ENCODE measurements at places on chromosomes 3 and 15.

DNA sequence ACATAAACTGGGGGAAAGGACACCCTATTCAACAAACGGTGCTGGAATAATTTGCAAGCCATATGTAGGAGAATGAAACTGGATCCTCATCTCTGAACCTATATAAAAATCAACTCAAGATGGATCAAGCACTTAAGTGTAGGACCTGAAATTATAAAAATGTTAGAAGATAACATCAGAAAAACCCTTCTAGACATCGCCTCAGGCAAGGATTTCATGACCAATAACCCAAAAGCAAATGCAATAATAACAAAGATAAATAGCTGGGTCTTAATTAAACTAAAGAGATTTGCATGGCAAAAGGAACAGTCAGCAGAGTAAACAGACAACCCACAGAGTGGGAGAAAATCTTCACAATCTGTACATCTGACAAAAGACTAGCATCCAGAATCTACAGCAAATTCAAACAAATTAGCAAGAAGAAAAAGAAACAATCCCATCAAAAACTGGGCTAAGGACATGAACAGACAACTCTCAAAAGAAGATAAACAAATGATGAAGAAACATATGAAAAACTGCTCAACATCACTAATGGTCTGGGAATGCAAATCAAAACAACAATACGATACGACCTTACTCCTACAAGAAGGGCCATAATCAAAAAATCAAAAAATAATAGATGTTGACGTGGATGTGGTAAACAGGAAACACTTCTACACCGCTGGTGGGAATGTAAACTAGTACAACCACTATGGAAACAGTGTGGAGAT is 408.7 kb downstream of the CNTN6 start:
- DNase-seq = no peak

GRCh38 chr3:35640190-35641165 is 1.2 kb downstream of the ARPP21 start:
- no peak for DNase-seq

GRCh38 chr3:37707428-37708372 is 154.0 kb upstream of the CTDSPL start:
- no peak for DNase-seq

DNA sequence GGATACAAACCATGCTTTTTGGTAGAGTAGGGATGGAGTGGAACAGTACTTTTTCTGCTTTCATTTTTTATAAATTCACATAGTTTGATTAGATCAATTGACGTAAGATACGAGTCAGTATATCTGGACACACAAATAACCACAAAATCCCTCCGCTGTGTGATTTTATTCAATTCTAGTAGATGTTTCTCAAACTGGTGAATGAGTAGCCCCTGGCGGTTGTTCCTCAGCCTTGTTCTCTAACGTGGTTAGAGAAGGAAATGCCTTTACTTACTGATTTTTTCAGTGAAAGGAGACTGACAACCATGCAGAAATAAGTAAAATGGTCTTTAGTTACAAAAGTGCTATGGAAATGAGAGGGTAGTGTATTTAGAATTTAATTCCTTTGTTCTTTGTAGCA is 161.0 kb downstream of the TCF12 start:
- no peak for DNase-seq

DNA sequence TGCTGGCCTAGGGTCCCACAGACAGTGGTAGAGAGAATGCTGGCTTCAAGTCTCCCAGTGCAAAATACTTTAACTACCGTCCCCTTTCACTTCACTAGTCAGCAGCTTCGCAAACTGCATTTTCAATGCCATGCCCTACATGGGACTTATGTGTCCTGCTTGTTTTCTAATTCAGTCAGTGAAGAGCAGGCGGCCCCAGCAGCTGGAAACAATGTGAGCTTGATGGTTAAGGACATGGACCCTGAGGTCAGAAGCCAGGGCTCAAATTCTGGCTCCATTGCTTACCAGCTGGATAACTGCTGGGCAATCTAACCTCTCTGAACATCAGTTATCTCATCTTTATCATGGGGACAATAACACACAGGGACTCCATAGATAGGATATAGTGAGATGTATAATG is 58.4 kb downstream of the SLC12A8 start:
- DNase-seq = no peak

GRCh38 chr3:59381282-59381681 is 331.5 kb upstream of the CFAP20DC start:
- no peak for DNase-seq

DNA sequence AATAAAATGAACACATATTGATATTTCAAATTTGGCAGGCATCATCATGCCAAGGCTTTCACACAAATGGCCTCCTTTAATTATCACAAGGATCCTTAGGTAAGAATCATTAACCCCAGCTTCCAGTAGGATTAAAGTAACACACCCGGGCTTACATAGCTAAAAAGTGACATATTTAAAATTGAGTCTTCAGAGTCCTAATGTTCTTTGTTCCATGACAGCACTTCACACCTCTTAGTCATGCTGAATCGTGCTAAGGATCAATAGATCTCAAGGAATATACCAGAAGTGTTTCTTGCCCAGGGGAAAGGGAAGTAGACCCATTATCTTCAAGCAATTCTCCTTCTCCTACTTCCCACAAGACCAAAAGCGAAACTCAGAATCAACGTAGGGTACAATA is 76.6 kb upstream of the SOX2 start:
- DNase-seq = no peak

- DNase-seq = peak; percentile 10
Observed at GRCh38 chr3:16452261-16452660, 61.2 kb downstream of the RFTN1 start.

- DNase-seq = no peak
Observed at GRCh38 chr3:25420885-25421284, 7.2 kb upstream of the RARB start.

DNA sequence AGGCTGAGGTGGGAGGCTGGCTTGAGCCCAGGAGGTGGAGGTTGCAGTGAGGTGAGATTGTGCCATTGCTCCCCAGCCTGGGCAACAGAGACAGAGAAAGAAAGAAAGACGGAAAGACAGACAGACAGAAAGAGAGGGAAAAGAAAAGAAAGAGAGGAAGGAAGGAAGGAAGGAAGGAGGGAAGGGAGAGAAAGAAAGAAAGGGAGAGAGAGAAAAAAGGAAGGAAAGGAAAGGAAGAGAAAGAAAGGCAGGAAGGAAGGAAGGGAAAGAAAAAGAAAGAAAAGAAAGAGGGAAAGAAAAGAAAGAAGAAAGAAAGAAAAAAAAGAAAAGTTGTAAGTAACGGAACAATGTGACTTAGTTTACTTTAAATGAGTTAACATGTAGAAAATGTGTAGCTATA is 260.7 kb upstream of the GRM7 start:
- no peak for DNase-seq

- DNase-seq = no peak
Observed at GRCh38 chr15:79009379-79009778, 64.5 kb upstream of the CTSH start.

- no peak for DNase-seq
Observed at GRCh38 chr15:69086427-69087204, 72.1 kb downstream of the NOX5 start.

DNA sequence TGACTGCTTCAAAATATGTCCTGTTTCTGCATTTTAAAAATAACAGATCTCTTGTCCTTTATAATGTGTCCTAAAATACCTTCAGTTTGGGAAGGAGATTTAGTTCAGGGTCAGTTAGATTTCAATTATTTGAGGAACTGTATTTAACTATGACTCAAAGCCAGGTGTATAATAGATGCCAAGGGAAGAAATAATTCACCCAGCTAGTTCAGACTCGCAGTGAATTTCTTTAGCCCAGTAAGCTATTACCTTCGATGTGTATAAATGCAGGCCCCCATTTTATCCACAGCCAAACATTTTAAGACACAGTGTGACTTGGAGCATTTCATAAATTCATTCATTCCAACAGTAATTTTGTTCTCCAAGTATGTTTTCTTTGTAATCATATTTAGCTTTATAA is 458.0 kb downstream of the ZNF385D start:
- no peak for DNase-seq

Data from hematopoietic multipotent progenitor cell treated with erythropoietin and hydrocortisone succinate and interleukin-3 and kit ligand, for 15 days (in vitro differentiated cells).